CD4-positive, alpha-beta T cell treated with Interleukin-17A for 1 hour (primary cell): ENCODE measurements at places on chromosomes 6 and 20.

DNA sequence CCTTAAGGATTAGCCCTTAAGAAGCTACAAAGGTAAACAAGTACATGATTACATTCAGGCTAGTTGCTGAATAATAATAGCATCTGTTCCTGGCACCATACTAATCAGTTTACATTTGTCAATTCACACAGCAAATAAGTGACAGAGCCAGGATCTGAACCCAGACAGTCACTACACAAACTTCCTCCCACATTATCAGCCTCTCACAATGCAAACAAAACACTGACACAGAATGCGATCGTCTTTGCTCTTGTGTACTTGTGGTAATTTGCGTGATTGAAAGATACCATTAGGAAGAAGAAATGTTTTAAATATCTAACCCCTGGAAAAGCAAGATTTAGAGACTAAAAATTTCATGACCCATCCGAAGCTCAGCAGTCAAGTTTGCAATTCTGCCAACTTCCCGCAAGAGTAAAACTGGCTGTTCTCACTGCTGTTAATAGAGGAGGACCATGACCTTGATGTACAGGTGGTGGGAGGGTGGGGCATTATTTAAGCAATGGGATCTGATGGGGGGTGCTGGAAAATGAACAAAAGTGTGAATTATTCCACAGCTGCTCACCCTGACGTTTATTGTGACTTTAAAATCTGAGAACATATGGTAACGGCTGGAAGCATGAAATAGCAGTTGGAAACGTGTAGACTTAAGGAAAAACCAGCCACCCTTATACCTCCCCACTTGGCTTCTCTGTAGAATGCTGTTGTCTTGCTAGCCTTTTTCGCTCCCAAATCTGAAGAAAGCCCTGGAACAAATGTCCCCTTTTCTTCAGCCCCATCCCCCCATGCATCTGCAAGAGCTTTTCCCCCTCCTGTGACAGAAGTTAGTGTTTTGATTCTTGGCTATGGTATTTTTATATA, 95.3 kb upstream of the ARMC2 start:
- no peak for DNase-seq

GRCh38 chr6:129946439-129947140, 71.8 kb upstream of the L3MBTL3 start:
- no peak for DNase-seq

DNA sequence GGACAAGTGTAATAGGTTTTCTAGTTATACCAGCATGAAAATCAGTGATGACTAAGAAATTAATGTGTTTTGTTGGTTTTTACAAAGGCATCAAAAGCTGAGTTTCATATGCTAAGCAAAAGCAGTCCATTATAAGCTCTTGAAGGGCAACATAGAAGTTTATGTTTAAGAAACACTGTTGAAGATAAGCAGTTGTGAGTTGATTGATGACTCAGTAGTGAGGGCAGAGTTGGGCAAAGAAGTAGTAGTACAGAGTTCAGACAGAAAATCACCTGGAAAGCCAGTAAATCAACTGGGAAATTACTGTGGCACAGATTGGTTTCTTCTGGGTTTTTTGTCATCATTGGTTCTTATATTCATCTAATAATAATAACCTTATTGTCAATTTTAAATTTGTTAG, 78.0 kb upstream of the SMIM8 start:
- DNase-seq = no peak

GRCh38 chr20:45406260-45407066, 1.6 kb upstream of the DBNDD2 start:
- peak; percentile 36 for DNase-seq

GRCh38 chr20:25049261-25050060, 8.5 kb downstream of the ACSS1 start:
- no peak for DNase-seq

DNA sequence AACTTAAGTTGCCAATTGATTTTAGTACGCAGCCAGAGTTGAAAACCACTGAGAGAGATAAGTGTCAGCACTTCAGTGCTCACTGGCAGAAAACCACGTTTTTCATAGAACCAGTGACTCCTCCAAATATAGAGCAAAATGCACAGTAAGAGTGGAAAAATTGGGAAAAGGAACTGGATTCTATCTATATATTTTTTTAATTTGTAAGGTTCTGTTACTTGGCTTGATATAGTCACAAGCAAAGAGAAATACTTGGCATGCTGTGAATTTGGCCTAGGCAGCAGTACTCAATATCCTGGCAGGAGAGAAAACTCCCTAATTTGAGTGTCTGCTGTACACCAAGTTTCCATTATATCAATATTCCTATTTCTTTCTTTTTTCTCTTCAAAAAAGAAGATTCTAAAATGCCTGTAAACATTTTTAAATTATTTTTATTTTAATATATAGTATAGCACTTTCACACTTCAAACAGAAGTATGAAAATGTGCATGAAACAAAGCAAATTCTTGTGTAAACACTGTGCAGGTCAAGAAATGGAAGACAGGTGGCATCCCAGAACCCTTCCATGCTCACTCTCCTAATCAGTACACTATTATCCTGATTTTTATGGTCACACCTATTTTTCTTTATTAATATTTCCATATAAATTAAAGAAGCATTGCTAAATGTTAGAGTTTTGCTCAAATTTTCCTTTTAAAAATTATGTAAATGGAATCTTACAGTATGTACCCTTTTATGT, 561.8 kb upstream of the RNF217 start:
- DNase-seq = no peak
